ENCODE measurements at places on chromosomes 12 and 14.

GRCh38 chr12:74885775-74886174 lies 323.9 kb downstream of the KCNC2 start:
- no peak for DNase-seq

GRCh38 chr14:59629444-59630287 lies 53.1 kb upstream of the CCDC175 start:
- no peak for DNase-seq

GRCh38 chr14:98252820-98253219 lies 1019.2 kb downstream of the BCL11B start:
- no peak for DNase-seq

DNA sequence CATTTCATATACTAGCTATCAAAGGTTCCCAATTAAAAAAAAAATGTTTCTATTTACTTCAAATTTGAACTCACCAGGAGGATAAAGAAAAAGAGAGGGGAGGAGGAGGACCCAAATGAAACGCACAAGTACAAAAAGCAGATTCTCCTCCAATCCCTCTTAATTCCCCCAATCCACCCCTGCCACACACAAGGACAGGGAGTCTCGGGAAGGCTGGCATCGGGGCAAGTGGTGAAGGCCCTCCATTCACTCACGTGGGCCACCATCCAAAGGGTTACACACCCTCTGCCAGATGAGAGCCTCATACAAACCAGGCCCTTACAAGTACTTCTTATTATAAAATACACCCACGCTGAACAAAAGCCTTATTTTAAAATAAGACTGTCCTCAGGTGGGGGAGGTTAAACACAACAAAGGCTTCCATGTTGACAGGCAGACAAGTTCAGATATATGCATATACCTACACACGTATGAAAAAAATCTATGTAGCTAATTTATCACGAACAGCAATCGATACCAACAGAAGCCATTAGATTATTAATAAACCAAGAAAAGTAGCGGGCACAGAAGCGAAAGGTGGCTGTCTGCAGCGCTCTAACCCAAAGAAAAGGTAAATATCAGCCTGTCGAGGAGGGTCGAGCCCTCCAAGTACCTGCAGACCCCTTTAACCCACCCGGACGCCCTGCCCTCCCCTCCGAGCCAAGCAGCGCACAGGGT lies 1.5 kb downstream of the ATP2B1 start:
- peak; percentile 12 for DNase-seq

DNA sequence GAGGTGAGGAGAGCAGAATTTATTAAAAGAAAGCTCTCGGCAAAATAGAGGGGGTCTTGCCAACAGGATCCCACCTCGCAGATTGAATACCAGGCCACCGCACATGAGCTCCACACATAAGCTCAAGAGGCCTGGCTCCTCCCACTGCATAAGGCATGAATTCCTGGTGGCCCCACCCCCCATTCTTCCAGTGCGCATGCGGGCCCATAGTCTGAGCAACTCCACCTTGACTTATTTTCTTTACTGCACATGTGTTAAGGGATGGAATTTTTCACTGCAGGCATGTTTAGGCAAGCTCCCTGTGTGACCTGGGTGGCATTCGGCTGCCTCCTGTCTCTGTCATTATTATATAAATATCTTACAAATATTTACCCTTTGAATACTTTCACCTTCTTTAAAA lies 412.5 kb downstream of the RMST start:
- no peak for DNase-seq

DNA sequence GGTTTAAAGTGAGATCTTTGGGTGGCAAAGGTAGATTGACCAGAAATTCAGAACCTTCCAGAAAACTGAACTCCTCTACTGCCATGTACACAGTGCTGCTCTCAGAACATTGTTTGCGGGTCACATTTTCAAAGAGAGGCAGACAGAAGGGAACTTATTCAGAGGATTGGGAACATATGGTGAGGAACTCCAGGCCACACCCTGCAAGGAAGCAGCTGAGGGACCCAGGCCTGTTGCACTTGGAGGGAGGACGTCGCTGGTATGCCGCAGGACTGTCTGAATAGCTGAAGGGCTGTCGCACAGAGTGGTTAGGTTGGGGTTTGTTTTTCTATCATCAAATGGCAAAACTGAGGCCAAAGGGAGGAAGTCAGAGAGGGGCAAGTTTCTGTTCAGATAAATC lies 441.1 kb downstream of the DPF3 start:
- no peak for DNase-seq

DNA sequence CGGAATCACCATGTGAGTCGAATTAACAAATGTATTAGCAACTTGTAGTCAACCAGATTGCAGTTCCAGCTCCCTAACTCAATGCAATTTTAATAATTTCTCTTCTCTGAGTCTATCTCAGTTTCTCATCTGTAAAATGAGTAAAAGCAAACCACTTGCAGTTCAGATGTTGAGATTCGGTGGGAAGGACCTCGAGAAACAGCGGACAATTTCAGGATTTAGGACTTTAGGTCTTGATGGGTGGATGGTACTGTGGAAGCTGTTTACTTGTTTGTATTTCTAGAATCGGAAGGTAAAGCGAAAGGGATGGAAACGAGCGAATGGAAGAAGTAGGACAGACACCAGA lies 510 bp upstream of the TTC8 start:
- no peak for DNase-seq

- DNase-seq, result no peak
These were observed 581 bp downstream of the ARG2 start for GRCh38 chr14:67620217-67620785.

GRCh38 chr12:80064269-80064668 lies 35.1 kb upstream of the OTOGL start:
- DNase-seq, result no peak

DNA sequence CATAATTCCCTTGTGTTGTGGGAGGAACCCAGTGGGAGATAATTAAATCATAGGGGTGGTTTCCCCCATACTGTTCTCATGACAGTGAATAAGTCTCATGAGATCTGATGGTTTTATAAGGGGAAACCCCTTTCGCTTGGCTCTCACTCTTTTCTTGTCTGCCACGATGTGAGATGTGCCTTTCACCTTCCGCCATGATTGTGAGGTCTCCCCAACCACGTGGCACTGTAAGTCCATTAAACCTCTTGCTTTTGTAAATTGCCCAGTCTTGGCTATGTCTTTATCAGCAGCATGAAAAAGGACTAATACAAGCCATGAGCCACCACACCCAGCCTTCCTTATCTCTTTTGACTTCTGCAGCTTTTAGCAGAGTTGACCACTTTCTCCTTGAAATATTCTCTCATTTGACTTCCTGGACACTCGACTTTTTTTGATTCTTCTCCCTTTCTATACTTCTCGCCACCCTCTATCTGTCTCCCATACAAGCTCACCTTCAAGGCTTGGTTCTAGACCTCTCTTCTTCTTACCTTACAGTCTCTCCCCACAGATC lies 2.3 kb downstream of the MTERF2 start:
- DNase-seq, result no peak

- no peak for DNase-seq
These were observed 155.4 kb downstream of the TMX1 start for GRCh38 chr14:51395361-51395849.

DNA sequence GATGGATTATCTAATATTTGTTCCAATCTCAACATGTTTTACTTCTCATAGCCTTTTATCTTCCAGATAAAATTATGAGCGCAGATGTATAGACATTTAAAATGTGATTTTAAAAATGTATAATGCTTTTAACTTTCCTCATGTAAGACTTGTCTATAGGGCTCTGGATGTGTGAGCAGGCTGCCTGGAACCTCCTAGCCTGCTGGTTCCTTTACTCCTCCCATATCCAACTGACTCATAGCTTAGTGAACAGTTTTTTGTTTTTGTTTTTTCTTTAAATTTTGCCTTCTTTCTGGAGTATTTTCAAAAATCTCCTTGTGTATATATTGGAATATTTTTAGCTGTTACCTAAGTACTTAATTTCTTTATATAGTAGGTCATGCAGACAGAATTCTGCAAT lies 115.4 kb downstream of the PDE3A start:
- DNase-seq, result no peak

DNA sequence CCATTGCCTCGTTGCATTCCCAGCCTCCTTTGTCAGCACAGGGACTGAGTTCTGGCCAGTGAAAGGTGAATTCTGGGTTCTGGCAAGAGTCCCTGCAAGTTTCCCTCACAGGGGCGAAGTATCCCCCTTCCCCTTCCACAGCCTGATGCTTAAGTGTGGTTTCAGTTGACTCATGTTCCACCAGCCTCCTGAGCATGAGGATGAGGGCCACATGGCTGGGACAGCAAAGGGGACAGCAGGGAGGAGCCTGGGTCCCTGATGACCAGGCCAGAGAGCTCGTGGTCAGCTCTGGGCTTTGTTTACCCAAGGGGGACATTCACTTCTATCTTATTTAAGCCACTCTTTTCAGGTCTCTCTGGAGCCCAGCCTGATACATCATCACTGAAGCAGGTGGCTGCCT lies 36.5 kb downstream of the CACNA2D4 start:
- DNase-seq, result no peak

DNA sequence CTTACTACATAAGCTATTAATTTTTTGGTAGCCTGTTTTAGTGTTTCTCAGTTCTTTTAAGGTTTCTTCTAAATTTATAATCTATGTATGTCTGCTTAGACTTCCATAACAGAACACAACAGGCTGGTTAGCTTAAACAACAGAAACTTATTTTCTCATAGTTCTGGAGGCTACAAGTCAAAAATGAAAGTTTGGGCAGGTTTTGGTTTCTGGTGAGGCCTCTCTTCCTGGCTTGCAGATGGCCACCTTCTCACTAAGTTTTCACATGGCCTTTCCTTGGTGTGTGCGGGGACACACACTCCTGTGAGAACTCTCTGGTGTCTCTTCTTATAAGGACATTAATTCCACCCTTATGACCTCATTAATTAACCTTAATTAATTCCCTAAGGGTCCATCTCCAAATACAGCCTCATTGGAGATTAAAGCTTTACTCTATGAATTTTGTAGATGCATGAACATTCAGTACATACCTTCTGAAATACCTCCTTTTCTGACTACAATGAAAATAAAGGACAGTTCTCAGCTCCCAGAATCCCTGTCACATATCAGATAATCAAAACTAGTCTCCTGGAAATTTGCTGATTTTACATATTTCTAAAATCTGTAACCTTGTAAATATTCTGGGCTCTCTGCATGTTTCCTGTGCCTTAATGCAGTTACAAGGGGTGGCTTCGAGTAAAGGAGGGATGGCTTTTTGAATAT lies 23.2 kb upstream of the BMAL2 start:
- peak; percentile 20 for DNase-seq

DNA sequence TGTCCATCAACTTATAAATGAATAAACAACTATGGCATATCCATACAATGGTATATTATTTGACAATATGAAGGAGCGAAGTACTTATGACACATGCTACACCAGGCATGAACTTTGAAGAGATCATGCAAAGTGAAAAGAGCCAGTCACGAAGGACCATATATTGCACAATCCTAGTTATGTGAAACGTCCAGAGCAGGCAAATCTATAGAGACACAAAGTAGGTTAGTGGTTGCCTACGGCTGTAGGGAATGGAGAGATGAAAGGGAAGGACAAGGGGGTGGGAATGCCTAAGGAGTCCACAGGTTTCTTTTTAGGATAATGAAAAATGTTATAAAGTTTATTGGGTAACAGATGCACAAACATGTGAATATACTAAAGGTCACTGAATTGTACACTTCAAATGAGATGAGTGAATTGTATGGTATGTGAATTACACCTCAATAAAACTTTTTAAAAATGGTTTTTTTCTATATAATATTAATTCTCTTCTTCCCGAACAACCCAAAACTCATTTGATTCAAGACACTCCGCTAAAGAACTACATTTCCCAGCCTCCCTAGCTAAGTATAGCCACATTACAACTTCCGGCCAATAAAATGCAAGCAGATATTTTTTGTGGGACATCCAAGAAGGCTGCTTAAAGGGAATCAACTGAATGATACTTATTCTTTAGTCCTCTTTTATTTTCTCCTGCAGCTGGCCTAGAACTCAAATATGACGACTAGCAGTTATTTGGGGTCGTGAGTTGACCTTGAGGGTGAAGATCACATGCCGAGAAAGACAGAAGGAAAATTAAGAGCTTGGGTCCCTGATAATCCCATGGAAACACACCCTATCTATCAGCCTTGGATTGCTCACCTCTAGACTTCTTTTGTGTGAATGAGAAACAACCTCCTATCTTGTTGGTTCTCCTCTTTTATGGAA lies 187.2 kb downstream of the TTC8 start:
- no peak for DNase-seq

GRCh38 chr12:16606991-16607390 lies 1.0 kb upstream of the LMO3 start:
- no peak for DNase-seq

- DNase-seq, result peak; percentile 15
These were observed at the start of gene ACSS3 for GRCh38 chr12:81077686-81078441. ACSS3 (plus strand) TSS chr12:81078079; CDS start chr12:81078121, 42 bp downstream.

DNA sequence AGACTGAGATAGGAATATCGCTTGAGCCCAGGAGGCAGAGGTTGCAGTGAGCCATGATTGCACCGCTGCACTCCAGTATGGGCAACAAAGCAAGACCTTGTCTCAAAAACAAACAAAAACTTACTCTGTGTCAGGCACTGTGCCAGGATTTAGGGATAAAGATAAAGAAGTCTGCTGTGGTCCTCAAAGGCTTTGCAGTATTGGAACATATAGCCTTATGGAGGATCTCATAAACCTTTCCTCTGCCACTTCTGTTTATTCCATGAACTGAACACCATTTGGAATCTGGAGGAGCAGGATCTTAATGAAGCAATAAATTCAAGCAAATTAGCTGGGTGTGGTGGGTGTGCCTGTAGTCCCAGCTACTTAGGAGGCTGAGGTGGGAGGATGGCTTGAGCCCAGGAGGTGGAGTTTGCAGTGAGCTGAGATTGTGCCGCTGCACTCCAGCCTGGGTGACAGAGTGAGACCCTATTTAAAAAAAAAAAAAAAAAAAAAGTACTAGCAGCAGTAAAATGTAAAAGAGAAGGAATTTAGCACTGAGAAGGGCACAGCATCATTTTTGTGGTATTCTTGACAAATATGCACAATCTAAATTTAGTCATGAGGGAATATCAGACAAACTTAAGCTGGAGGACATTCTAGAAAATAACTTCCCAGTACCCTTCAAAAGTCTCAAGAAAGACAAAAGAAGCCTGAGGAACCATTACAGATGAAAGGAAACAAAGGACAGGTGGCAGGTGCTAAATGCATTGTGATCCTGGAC lies 27.1 kb downstream of the BMAL2 start:
- no peak for DNase-seq

DNA sequence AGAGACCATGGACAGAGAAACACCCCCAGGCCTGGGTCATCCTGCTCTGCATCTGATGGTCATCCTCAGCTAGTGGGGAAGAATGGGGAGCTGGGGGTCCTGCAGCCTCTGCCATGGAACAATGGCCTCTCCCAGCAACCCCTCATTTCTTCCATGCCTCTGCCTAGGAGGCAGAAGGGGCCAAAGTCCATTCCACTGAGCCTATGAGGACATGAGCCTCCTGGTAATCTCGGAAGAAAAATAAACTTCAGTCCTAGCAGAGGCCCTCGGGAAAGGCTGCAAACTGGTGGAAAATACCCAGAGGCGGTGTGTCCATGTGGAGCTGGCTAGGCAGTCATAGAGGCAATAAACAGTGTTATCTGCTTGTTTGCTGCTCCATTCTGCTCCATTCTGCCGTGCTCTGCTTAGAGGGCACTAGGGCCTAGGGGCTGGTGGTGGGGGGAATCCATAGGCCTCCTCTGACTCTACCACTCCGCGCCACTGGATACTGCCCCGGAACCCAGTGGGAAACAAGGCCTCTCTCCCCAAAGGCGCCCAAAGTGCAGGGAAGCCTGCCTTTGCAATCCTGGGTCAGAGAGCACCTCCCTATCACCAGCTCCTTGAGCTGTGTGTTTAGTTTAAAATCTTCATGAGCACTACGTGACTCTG lies 4.5 kb downstream of the PGF start:
- no peak for DNase-seq

- no peak for DNase-seq
These were observed 30.0 kb upstream of the STAB2 start for GRCh38 chr12:103556890-103557627.

All from RPMI8226 (cell line).